ENCODE measurements at places on chromosomes 16 and 17.

- DNase-seq: no peak
Observed at GRCh38 chr17:53626286-53626685, 196.4 kb upstream of the KIF2B start.

- DNase-seq: no peak
Observed at GRCh38 chr16:86571530-86571915, 4.9 kb downstream of the FOXC2 start.

DNA sequence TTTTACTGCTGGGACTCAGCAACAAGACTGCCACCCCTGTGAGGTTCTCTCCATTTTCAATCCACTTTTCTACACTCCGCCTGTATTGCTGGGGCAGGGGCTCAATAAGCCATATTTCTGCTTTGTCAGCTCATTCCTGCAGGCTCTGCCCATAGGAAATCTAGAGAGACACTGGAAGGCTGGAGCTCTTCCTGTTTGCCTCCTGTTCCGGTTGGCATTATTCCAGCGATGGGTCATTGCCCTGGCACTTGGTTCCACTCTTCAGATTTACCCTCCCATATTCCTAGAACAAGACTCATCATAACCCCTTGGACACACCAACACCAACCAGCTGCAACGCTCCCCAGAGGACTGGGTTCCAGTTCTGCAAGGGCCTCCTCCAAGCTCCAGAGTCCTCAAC, 210.4 kb downstream of the CA10 start:
- DNase-seq: no peak

- DNase-seq: no peak
Observed at GRCh38 chr16:27462200-27462845, 60.3 kb downstream of the IL21R start.

DNA sequence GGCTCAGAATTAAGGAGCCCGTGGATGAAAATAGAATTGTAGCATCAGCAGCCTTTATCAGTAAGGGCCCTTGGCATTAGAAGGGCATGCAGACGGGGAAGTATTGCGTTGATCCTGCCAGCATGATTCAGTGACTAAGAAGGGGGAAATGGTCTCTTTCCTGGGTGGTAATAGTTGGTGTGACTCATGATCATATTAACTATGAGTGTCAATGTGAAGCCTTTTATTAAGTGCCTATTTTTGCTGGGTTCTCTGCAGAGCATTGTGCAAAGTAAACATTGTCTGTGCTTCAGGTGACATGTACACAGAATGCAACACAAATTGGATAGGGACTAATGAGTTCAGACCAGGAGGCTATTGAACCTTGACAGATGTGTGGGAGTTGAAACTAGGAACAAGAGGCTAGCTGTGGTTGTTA, 24.5 kb downstream of the RCVRN start:
- no peak for DNase-seq
